ENCODE measurements at places on chromosomes 12 and 14.

DNA sequence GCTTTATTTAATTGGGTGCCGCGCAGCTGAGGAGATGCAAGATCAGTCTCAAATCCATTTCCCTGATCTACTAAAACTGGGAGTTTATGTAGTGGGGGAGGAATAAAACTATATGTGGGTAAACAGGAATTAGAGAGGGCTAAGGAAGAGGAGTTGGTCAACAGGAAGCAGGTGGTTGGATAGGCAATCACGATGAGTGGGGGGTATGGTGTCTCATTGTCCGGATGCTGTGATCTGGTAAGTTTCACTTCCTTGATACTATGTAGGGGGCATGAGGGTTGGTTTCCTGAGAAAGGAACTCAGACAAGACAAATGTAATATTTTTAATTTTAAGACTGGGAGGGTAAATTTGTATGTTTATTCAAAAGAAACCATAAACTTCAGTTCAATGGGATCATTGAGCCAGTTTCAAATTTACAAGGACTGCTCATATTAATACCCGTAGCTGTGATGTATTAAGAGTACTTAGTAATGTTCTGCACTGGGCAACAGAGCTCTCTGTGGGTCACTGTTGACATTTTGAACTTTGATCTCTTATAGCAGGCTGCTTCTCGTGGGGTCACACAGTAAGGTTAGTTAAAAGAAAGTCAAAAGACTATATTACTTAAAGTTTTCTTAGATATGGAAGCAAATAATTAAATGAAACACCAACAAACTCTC is 786.2 kb upstream of the FBXO33 start:
- no peak for DNase-seq

GRCh38 chr12:63995512-63995911 is 151.0 kb downstream of the SRGAP1 start:
- no peak for DNase-seq

GRCh38 chr14:95197551-95197950 is 40.2 kb upstream of the DICER1 start:
- no peak for DNase-seq

DNA sequence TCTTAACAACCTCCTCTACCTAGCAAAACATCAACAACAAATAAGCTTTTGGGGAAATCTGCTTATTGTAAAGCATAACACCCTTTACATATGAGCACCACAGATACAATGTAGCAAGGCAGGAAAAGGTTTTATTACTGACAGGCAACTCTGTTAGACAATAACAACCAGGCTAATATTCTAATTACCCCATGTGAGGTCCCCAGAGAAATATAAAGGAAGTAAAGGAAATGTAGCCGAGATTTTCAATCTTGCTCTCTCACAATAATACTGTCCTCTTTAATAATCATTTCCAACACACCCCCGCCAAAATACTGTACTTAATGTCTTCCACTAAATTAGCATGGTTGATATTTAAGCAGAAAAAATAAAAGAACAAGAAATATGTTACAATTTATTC is 14.0 kb upstream of the INSM2 start:
- DNase-seq: no peak

- DNase-seq: no peak
These were observed 845 bp upstream of the AGAP2 start for GRCh38 chr12:57739387-57739786.

GRCh38 chr12:12899530-12900380 is 8.4 kb downstream of the GPRC5A start:
- DNase-seq: no peak

- DNase-seq: no peak
These were observed 50.4 kb downstream of the TBX5 start for GRCh38 chr12:114355389-114356088.

DNA sequence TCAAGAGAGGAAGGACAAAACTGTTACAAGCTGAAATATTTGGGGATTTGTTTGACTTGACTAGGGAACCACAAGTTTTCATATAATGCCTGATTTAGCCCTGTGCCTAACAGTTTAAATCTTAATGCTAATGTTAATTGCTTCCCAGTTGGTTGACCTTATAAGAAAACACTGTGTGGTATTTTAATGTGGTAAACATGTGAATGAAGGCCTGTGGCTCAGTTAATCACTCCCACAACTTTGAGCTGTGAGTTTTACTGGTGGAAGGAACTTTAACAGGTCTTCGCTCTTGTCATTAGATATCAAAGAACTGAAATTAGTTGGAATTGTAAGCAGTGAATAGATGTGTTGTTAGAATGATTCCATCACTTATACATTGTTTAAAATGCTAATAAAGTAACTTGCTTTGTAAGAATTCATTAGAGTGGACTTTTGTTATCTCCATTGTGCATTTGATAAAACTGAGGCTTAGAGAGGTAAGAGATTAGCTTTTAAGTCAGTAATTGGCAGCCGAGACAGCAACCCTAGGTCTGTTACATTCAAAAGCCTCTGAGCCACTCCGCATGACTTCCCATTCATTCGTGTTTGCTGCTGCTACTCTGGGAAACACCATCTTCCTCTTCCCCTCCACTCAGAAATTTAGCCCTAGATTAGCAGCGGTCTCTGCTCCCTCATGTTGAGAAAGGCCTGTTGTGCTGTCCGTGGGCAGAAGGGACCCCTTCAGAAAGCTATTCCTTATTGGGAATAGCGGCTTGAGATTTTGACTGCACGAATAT is 1.0 kb upstream of the TBK1 start:
- DNase-seq: no peak

GRCh38 chr12:49665384-49665783 is 41.8 kb downstream of the FMNL3 start:
- DNase-seq: no peak

DNA sequence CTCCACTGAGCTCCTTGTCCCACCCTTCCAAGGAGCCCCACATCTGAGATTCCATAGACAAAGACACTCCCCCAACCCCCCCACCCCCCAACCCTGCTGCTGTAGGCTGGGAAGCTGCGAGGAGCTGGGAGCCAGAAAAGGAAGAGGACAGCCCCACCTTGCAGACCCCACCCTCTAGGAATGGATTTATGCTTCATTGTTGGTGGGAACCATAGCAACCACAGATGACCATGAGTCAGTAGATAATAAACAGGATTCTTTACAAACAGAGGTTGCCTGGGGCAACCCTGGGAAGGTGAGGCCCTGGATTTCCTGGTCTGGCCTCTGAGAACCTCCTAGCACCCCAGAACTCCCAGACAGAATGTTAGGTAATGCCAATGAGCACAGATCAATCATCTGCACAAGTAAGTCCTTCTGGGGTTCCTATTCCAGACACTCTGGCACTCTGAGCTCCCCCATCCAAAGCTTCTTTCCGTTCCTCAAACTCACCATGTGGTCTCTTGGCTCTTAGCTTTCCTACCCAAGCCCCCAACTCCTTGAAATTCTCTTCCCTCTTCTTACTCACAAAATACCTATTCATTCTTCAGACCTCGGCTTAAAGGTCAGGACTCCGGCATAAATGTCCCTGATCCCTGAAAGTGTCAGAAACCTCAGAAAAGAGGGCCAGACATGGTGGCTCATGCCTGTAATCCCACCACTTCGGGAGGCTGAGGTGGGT is 15.2 kb upstream of the PLEKHG6 start:
- no peak for DNase-seq

- DNase-seq: peak; percentile 43
These were observed 238.5 kb downstream of the CACNA1C start for GRCh38 chr12:2291182-2291832.

GRCh38 chr14:99941211-99941610 is 124.0 kb upstream of the EVL start:
- DNase-seq: no peak
